ENCODE measurements at places on chromosomes 6 and 20. TPM values are rescaled to one million over a fixed set of nuclear protein-coding genes. Genes with fewer than 3 reads are reported as not detected.

BIRC7 gene
- total RNA-seq, result not detected

DNA sequence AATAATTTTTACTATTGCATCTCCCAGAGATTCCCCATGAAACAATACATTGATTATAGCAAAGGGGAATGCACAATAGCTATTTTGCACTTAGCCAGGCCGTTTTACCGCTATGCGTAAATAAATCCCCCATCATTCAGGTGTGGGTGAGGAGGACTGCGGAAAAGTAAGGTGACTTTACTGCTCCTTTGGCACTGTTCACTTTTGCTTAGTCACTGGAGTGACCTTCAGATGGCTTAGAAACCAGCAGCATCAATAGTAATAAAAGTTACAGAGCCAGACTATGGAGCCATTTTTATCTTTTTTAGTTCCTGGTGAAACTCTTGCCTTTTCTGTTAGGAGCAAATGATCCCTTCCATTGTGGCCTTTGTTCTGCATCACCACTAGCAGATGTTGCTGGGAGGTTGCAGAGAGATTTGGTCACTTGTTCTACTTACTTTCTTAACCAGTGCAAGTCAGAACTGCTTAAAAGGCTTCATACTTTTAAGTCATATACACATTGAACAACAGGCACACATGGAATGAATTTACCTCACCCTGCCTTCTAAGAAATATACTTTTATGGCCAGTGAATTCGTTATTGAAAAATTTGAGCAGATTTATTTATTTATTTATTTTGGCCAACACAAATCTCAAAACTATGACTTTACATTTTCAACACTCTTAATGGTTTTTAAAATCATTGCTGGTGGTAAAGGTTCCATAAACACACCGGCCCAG lies 12.1 kb upstream of the BTBD3 start:
- H3K36me3 ChIP-seq, result peaks cover 2% of the 10 kb centered on the region
- DNase-seq, result no peak
- H3K4me1 ChIP-seq, result peaks cover 38% of the 10 kb centered on the region
- H3K4me3 ChIP-seq, result no peak overlapping the region
- no peaks in the 10 kb centered on the region for H3K27me3 ChIP-seq

CCR6 gene
- not detected for total RNA-seq

GRCh38 chr6:38603496-38603895 lies 36.2 kb downstream of the BTBD9 start:
- no peak for DNase-seq
- H3K27me3 ChIP-seq, result no peaks in the 10 kb centered on the region
- H3K27ac ChIP-seq, result no peak overlapping the region
- H3K36me3 ChIP-seq, result no peaks in the 10 kb centered on the region
- peaks cover 20% of the 10 kb centered on the region for H3K4me1 ChIP-seq

DNA sequence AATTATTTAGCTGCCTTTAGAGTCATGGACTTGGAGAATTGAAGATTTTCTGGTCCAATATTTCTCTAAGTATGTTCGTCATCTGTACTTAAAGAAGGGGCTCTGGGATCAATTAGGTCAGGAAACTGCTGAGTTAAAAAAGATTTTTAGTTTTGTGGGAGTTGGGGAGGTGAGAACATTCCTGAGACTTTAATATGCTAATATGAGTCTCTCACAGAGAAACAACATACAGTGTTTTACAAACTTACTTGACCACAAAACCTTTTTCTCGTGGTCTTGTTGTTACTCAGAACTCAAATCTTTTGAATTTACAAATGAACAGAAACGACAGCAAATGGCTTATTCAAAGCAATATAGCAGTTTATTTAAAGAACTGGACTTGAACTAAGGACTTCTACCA lies 67.9 kb downstream of the LIN28B start:
- H3K36me3 ChIP-seq, result no peaks in the 10 kb centered on the region
- DNase-seq, result no peak

WFDC10B gene
- total RNA-seq, result not detected

PRR18 gene
- total RNA-seq, result not detected

DNA sequence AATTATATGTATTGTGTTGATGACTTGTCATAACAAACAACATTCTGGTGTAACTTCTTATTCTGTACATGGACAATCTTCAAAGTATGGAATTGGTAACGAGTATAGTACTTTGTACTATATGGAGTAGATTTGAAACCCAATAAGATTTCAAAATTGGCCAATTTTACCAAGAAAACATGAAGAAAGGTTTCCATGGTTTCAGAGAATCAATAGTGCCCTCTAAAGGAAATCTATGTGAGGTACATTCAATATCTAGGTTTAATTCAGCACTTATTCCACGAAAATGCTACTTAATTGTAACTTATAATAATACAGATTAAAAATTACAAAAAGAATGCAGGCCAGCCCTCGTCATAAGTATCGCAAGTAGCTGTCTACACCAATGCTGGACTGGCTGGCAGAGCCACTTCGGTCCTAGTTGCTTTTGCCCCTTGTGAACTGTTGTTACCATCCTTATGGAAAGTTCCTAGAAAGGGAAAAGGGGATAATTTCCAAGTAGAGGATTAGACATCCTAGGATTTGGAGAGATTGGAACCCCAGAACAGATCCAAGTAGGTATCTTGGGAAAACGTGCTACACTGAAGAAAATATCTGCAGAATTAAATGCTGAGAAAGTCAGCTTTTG lies 70.9 kb downstream of the LCA5 start:
- no peak overlapping the region for H3K27ac ChIP-seq
- H3K27me3 ChIP-seq, result peaks cover 15% of the 10 kb centered on the region
- H3K4me1 ChIP-seq, result peaks cover 8% of the 10 kb centered on the region
